Vagina (tissue), 2 donors: ENCODE measurements at places on chromosomes 12 and 14.

DNA sequence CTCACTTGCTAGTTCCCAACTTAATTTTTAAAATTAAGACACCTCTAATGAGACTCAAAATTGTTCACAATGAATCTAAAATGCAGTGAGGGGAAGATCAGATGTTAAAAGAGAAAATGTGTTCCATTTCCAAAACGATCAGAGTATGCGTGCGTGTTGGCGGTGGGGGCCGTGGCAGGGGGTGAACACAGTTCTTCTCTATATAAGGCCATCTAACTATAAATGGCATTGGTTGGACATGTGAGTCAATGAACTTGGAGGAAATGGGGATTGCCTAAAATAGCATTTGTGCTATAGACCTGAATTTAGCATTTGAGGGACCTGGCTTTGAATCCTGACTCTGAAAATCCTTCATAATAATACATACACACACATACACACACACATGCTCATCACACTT, 149.4 kb downstream of the FOXN3 start:
- no peak for DNase-seq

- no peak for DNase-seq
Observed at GRCh38 chr14:102731871-102732800, 45.1 kb upstream of the TRAF3 start.

DNA sequence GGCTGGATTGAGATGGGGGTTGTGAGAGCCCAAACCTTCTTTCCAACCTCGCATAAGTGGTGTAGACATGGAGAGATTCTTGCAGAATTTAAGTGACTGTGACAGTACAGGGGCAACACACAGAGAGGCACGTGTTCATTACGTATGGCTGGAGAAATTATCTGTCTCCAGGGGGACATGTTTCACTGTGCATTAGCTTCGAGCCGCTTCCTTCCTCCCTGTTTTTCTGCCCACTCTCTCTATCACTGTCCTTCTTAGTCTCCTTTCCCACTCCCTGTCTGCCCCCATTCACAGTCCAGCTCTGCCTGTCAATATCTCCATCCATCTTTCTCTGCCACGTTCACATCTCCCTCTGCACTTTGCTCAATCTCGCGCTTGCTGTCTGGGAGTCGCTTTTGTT, 11.5 kb upstream of the C14orf93 start:
- no peak for DNase-seq

GRCh38 chr12:132453361-132454192, 36.4 kb upstream of the FBRSL1 start:
- no peak for DNase-seq

DNA sequence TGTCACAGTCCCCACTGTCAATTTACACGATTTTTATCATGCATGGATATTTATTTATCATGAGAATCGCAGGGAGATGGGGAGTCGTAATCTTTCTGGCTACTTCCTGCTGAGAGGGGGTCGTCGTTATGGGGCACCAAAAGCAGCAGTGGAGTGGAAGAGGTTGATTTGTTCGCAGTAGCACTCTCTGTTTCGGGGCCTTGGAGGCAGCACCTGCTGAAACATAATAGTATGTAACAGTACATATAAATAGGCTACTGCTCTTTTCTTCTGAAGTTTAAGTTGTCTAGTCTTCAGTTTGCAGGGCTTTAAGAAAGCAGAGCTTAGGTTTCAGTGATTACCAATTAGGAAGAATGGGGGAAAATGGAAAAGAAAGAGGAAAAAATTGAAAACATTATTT, 3.8 kb downstream of the SOAT2 start:
- DNase-seq = no peak
